ENCODE measurements at places on chromosomes 2 and 18.

DNA sequence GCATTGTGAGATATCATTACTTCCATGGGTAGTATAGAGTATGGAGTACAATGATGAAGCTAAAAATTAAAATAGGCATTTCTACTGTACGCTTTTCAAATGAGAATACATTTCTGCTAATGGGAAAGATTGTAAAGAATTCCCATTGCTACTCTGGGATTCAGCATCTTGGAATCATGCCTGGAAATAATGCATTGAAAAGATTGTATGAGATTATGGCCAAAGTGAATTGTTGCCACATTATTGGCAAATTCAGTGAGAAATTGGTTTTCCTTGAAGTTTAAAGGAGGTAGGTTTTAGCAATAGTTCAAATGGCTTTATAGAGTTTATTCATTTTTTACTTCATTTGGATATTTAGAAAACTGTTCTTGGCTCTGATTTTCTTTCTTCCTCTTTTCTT lies 157.9 kb downstream of the GULP1 start:
- no peak for DNase-seq

- no peak for DNase-seq
Measured at GRCh38 chr2:189583227-189584198, 2.9 kb upstream of the SLC40A1 start.

DNA sequence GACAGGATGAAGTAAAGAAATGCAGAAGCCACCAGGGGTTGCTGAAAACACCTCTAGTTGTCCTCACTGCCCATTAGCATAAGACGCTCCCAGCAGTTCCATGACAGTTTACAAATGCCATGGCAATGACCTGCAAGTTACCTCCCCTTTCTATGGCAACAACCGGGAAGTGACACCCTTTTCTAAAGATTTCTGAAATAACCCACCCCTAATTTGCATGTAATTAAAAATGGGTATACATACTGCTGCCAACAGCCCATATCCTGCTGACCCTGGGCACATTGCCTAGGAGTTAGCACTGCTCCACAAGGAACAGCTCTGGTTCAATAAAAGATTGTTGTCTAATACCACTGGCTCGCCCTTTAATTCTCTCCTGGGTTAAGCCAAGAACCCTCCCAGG lies 178.3 kb upstream of the LRATD1 start:
- DNase-seq, result no peak

DNA sequence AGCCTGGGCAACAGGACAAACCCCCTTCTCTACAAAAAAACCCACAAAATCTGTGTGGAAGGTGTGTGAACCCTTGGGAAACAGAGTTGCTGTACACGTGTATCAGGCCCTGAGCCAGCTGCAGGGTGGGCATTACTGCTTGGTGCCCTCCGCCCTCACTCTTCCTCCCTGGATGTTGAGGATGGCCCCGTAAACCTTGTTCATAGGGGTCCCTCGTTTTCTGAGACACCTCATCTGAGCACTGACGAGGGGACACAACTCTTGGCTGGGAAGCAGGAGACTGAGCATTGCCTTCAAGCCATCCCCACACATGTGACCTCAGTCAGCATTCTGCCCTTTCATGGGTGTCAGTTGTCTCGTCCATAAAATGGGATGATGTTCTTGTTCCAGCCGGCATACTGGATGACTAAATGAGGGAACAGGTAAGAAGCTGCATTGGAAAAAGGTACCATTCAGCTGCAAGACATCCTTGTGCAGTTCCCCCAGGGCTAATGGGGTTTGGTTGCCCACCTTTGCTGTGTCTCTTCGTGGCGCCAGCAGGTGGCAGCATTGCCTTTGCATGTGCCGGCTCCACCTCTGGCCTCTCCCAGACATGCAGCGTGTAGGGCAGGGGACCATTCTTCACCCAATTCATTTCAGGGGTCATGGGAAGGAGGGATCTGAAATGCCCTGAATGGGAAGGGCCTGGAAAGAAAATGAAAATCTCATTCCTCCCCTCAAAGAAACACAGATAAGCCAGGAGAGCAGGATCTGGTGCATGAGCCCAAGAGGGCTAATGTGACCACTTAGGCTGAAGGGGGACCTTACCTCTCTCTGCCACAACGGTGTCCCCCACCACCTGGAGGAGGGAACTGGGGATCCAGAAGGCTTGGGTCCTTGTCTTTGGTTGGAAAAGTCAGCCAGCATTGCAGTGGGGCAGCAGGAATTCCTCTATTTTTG lies 36.4 kb upstream of the HAAO start:
- peak; percentile 37 for DNase-seq

DNA sequence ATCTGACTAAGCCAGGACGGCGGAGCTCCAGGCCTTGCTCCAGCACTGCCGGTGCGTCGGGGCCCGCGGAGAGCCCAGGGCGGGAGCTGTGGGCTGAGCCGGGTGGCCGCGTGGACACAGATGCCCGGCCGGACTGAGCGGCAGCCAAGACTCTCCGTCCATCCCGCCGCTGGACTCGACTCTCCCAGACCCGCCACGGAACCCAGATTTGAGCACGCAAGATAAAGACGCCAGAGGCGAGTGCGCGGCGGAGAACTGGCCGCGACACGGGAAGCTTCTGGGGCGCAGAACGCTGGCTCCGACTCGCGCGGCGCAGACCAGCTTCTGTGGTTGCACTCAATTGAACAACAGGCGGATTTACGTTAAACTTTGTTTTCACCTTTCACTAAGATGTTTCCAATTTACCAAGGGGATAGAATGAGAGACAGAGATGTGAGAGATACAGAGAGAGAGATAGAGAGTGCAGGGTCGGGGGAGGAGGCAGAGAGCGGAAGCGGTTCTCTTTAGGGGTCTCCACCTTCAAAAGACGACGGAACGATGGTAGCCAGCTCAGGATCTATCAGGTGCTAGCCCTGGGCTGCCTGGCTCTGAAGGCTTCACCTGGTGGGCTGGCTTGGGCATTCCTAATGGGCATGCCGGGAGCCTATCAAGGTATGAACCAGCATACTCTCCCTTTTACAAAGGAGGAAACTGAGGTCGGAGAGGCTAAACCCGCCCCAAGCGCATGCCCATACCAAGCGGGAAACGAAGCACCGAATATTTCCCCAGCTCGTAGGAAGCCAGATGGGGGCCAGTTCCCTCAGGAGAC lies 10.4 kb upstream of the EN1 start:
- no peak for DNase-seq

GRCh38 chr18:54880395-54881105 lies 52.3 kb downstream of the RAB27B start:
- DNase-seq, result no peak

DNA sequence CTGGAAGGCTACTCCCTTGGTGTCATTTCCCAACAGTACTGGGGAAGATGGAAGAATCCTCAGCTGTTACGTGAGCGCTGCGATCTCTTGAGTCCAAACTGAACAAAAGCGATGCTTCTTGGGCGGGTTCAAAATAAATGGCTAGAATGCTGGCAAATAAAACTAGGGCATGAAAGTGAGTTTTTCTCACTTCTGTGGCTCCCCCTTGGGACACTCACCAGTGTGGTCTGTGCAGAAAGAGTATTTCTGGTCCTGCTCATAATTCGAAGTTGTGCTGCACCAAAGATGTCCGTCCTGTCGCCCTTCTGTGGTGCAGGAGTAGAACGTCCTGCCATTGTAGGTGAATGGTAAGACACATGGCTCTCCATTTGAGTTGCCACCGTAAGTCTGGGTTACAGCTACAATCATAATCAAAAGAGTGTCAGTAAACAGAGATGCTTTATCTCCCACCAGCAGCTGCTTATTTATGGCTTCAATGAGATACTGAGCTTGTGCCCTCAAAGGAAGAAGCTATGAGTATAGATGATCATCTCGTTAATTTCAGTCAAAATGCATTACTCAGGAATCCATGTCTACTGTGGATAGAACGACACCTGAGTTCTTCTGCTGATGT lies 11.8 kb downstream of the FN1 start:
- no peak for DNase-seq

GRCh38 chr2:127089478-127090235 lies 17.3 kb downstream of the BIN1 start:
- DNase-seq, result no peak

DNA sequence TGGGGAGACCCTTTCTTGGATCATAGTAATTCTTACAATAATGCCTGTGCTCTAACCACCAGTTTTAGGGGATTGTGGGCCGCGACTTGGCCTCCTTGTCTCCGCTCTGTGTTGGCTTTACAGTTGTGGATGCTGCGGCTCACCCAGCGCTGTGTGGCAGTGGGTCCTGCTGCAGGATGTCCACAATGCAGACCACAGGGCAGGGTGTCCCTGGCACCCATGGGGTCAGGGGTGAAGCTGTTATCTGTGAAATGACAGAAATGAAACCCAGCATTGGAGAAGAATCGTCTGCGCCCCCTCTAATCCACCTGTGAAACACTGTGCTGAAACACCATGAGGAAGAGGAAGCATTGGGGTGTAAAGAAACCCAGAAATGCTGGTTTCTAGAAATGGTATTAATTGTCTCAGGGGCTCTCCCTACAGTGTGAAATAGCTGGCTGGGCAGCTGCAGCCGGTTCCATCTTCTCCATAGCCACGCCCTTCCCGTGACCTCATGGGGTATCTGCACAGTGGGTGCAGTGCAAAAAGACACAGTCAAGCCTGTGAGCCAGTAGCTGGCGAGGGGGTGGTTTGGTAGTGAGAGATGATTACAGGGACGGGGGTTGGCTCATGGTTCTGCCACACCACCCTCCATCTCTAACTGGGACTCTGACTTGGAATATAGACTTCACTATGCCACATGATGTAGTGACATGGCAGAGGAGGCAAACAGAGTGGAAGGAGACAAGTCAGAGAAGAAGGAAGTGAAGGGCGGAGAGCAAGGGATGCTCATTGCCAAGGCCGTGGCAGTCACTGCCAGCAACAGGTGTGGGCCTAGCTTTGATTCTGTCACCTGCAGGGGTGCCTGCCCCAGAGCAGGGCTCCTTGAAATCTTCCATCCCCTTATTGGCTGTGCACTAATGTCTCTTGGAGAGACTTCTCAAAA lies 16.2 kb downstream of the INPP4A start:
- DNase-seq, result no peak

- DNase-seq, result no peak
Measured at GRCh38 chr2:127085317-127085681, 21.7 kb downstream of the BIN1 start.

DNA sequence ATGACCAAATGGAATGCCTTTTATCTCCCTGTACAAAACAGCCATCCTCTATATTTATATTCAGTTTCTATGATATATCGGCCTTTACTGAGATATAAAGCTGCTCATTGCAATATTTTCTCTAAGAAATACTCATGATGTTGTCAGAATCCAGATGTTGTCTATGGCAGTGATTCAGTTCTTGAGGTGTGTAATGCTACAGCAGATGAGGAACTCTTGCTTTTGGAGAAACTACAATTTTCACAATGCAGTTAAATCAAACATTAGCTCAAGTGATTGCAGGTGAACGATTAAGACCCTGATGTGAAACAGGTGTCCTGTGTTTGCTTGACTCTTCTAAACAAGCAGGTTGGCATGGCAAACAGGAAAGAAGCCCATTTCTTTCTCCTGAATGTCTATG lies 256.2 kb upstream of the CDH20 start:
- no peak for DNase-seq

DNA sequence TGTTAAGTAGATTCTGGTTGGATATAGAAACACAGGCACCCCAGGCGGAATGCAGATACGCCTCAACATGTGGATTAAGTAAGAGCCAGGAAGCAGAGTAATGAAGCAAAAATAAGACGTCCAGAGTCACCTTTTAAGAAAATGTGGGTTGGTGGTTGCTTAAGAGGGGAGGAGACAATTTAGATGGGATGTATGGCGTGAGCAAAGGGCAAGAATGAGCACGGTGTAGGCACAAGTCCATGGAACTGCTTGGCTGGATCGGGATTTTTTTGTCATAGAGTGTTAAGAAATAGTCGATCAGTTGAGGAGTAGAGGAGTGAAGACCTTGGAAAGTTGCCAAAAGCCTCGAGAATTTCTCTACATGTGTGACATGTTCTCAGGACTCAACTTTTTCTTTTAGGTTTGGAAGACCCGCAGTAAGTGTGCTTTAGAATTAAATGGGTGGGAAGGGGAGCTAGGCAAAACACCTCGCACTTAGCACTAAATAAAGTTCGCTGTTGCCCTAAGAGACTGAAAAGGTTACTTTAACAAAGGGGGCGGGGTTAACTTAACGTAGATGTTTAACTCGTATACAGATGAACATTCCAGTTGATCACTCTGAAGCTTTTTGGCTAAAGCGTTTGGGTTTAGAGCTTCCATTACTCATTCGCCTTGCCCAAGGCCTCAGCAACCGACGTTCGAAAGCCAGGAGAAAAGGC lies 716 bp upstream of the SLC39A10 start:
- no peak for DNase-seq

- no peak for DNase-seq
Measured at GRCh38 chr2:57146951-57147350, 899.7 kb upstream of the VRK2 start.

GRCh38 chr2:240981280-240981679 lies 17.1 kb upstream of the SNED1 start:
- no peak for DNase-seq

GRCh38 chr2:208311321-208311720 lies 45.3 kb downstream of the PIKFYVE start:
- DNase-seq, result no peak

- DNase-seq, result no peak
Measured at GRCh38 chr2:42293019-42293418, 68.0 kb downstream of the COX7A2L start.

GRCh38 chr2:38016219-38016618 lies 59.7 kb downstream of the CYP1B1 start:
- no peak for DNase-seq

- DNase-seq, result no peak
Measured at GRCh38 chr18:45245091-45245511, 370.2 kb upstream of the SLC14A2 start.

DNA sequence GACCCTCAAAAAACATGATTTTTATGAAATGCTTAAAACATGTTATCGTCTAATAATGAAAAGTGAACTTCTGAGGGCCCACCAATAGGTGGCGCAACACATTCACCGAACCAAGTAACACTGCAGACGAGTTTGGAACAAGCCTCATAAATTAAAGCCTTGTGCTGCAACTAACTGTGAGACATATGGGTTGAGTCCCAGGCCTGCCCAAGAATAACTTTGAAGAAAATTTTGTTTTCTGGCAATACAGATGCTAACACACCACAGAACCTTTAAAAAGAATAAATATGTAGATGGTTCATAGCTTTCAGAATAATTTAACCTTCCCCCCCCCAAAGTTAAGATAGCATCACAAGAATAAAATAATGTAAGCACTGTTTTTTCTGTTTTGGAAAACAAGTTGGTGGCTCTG lies 285.9 kb downstream of the RNF144A start:
- peak; percentile 7 for DNase-seq

GRCh38 chr2:143675021-143675420 lies 545.8 kb downstream of the ARHGAP15 start:
- no peak for DNase-seq

GRCh38 chr2:227351639-227352038 lies 26.6 kb downstream of the MFF start:
- DNase-seq, result no peak

Measured in activated T-helper 1 cell treated with Interleukin-2 at 50 U/mL for 16 hours (primary cell).